C1 segment of cervical spinal cord (tissue), 14 donors: ENCODE measurements at places on chromosomes 11 and 22.

DNA sequence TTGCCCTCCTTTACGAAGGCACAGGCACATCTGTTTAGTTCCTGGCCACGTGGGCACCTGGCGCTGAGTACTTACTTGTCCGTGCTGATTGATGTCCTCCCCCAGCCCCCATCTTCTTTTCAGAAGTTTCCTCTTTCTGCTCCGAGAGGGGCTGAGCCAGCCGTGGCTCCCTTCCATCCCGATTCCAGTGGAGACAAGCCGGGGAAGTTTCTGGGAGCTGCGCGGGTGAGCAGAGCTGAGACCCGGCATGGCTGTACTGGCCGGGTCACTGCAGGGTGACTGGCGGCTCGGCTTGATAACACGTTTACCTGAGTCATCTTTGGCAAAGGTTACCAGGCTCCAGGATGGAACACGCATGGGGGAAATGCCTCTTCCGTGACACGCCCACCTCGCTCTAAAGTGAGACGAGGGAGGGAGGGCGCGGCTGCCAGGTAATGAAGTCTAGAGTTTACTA lies 45.4 kb upstream of the ATXN10 start:
- DNase-seq: no peak

DNA sequence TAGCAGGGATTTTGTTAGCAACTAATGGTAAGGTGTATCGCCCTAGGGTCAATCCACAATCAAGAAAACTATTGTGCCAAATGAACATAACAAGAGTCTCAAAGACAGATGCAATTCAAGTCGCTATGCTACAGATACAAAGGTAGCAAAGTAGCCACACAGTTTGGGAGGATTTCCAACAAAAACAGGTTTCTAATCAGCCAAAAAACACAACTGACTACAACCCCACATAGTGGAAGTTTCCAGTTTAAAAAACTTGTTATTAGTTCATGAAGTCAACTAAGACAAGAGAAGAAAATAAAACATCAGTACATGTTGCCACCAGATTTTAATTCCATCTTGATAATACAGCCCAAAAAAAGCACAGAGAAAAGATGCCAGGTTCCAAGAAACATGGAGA lies 38.0 kb downstream of the MYH9 start:
- DNase-seq: no peak

GRCh38 chr11:59176330-59176729 lies 4.4 kb downstream of the DTX4 start:
- no peak for DNase-seq

DNA sequence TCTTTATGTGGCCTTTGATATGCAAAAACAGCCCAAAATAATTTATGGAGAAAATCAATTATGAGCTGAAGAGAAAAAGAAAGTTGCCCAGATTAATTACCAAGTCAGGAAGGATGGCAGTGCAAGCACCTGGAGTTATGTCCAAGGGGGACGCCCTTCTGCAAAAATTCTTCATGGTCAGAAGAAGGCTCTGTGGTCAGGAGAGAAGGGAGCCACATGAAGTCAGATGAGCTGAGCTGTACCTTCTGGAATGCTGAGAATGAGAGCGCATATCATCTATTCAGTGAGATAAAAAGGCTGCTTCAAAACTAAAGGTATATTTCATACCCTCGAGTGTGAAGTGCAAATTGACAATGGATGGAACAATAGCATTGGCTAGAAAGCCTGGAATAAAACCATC lies 607.4 kb downstream of the NTM start:
- no peak for DNase-seq

GRCh38 chr22:39109361-39109760 lies 12.3 kb downstream of the APOBEC3H start:
- DNase-seq: no peak

- no peak for DNase-seq
These were observed 46.1 kb downstream of the ZBTB16 start for GRCh38 chr11:114105611-114106010.

- DNase-seq: no peak
These were observed 111.7 kb downstream of the MYO18B start for GRCh38 chr22:25853501-25854284.

DNA sequence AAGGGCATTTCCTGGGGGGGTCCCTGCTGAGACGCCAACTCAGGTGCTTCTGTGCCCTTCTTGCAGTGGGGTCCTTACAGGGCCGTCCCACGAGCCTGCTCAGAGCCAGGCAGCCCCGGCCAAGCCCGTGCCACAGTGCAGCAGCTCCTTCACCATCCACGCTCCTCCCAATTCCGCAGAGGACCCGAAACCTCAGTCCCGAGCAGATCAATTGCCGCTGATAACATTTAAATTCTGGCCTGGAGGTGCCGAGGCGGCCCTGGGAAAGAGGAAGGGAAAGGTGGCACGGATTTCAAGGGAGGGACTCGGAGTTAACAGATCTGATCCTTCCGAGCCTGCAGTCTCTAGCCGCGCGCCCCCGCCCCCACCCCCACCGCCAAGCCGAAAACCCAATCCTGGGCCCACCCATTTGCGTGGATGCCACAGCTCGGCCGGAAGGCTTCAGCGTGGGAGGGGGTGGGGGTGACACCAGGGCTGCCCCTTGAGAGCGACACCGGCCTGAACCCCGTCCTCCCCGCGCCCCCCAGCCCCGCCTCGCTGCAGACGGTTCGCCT lies 32.3 kb upstream of the JAM3 start:
- no peak for DNase-seq

- DNase-seq: no peak
These were observed 90.2 kb downstream of the TRAF6 start for GRCh38 chr11:36419791-36420424.

DNA sequence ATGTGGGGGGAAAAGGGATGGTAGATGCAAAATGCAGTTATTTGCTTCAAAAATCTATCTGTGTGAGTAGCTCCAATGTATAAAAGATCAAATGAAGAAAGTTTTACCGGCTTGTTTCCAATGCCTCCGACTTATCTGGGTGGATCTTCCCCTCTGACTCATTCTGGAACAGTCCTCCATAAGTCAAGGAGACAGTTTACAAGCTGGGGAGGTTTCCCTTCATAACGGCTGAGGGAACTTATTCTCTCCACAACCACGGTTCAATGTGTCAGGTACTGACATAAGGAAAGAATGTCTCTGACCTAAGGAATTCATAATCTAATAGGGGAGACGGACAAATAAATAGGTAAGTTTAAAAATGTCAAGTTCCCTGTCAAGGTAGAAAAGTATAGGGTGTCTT lies 49.7 kb upstream of the BIRC3 start:
- DNase-seq: no peak

- DNase-seq: no peak
These were observed 377.2 kb downstream of the BRD1 start for GRCh38 chr22:49450498-49450897.

- DNase-seq: no peak
These were observed 27.5 kb downstream of the CSTF3 start for GRCh38 chr11:33133761-33134160.

DNA sequence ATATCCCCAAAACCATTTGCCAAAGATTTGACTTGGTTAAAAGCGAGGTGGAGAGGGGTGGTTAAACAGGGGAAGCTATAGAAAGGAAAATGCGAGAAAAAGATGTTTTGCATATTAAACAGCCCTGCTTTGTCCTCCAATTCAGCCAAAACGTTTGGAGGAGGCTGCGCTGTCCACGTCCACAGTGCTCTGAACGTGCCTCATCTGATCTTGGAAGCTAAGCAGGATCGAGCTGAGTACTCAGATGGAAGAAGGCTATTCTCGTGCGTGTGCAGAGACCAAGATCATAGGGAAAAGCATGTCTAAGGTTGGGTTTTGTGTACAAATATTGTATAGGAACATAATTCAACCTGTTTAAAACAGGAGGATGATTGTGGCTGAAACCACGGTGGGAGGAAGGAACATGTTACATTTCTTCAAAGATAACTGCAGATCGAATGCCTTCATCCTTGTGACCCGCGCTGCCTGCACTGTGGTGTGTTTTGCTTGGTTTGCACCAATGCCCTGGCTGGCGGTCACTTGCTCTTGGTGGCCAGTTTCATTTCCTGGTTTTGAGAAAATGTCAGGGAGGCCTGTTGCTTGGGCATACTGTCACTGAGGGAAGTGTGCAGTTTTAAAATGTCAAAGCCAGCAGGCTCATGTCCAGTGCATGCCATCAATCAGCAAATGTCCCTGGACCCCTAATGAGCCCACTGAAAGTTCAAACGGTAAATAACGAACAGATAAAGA lies 40.4 kb downstream of the FLI1 start:
- DNase-seq: peak; percentile 23

DNA sequence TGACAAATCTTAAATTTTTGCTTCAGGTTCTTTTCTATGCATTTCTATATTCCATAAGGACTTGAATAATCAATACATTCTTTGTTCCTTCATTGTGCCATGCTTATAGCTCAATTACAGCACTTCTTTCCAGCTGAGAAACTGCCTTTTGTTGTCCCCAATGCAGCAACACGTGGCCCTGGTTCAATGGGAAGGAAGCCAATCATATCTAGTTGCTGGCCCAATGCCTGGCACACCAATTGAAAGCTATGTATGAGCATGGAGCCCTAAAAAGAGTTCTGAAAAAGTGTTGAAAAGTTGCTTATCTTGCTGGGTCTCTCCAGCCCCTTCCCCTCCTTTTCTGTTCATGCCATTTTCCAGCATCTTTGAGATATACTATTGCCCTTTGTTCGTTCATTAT lies 448.0 kb upstream of the FAT3 start:
- DNase-seq: peak; percentile 59

DNA sequence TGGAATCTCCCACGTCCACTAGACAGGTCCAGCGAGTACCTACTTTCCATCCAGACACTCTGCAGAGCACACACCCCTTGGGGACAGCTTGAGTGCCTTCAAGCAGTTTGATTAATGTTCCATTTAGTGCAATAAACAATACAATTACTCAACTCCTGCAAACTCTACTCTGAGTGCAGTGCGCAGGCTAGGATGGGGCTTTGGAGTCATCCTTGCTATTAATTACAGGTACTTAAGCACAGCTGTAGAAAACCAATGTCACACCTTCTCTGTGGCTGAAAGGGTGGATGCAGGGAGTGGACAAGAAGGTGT lies 82.6 kb downstream of the MN1 start:
- no peak for DNase-seq

DNA sequence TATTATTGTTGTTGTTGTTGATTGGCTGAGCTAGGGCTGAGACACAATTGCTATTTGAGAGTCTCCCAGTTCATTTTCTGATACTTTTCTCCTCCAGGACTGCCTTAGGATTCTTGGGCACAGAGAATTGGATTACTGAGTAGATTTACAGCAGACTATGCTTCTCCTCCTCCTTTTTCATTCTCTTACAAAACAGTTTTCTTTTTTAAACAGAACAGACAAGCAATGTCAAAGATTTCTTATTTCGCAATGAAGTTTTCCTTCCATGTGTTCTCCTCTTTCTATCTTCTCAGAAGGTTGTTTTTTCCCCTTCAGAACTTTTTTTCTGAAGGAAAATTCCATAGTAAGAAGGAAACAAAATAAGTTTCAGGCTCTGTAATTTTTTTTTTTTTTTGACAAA lies 19.8 kb upstream of the TIMP3 start:
- no peak for DNase-seq

GRCh38 chr22:45270095-45271020 lies 14.4 kb upstream of the UPK3A start:
- DNase-seq: no peak

- DNase-seq: no peak
These were observed 1.1 kb downstream of the CBX6 start for GRCh38 chr22:38870791-38871359.

DNA sequence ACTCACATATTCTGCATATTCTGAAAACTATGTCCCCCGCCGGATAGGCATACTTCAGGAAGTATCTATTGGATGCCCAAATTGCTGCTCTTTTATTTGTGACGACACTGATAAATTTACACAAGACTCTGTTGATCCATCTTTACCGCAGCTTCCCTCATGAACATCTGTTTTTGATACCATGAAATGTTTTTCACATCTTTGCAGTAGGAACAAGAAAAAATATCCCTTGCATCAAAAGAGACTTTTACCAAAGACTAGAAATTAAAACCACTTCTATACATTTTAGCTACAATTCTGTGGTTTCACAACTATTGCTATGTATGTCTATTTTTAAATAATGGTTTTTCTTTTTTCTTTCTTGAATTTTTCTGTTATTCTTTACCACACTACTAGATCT lies 15.3 kb downstream of the POU2AF2 start:
- no peak for DNase-seq

DNA sequence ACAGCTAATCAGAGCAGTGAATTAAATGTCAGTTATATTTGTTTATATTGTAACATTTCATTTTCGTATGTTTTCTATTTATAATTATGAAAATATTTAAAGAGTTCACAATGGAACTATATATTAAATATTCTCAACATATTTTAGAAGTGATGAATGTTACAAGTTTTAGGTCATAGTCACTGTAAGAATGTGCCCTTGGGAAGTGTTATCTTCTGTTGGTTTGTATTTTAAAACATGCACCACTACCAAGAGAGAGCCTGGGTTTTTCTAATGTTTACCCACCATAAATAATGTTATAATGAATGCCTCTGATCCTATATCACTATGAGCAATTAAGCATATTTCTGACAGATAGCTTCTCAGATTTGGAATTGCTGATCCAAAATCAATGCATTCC lies 171.0 kb downstream of the BCR start:
- no peak for DNase-seq

GRCh38 chr22:42624551-42625106 lies 9.9 kb upstream of the POLDIP3 start:
- DNase-seq: no peak

GRCh38 chr11:68997995-68998348 lies 15.1 kb downstream of the MRGPRF start:
- no peak for DNase-seq

GRCh38 chr22:50209893-50210292 lies 9.1 kb downstream of the SELENOO start:
- peak; percentile 22 for DNase-seq

DNA sequence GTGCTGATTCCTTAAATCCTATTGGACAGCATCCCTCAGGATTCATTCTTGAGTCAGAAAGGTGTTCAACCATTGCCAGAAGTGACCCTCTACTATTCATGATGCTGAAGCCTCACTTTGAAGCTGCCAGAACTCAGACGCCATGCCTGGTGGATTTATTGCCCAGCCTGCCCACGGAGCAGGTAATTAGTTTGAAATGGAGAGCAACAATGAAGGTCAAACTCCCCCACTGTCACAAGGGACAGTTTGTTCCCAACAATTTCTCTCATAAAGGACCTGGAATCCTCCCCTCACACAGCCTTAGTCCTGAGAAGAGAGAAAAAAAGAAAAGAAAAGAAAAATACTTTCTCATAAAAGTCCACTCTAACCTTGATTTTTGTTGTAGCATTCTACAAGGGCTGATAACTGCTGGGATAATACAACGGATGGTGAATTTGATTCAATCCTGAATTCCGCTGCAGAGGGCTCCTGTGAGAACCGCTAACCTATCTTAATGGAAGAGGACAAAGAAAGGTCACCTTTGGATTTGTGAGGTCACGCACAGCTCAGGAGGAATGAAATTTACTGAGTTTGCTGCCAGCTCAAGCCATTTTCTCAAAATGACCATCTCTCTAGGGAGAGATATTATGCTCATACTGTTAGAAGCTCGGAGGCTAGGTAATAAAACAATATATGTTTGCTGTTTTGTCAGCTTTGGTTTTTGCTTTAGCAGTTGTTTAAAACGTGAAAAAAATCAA lies 161.6 kb upstream of the SYN3 start:
- no peak for DNase-seq
